ENCODE measurements at places on chromosomes 1 and 21.
A peak's percentile ranks its signal among the peaks of the same experiment; 100 is the strongest.

DNA sequence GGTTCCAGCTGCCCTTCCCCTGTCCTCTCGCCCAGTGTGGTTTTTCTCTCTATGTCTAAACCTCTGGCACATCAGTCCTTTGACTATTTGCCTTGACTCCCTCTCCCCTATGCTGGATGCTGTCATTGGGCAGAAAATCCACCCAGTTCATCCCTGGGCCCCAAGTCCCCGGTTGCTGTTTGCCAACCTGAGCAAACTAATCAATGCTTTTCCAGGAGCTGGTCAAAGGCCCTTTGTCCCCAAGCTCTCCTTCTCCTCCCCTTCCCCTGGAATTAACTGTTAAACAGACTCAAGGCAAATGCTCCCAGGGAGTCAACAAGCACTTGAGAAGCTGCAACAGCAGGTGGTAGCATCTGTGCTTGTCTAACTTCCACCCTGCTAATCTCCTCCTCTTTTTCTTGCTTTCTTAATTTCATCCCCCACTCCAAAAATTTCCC, 102.7 kb downstream of the LMX1A start:
- DNase-seq = no peak

DNA sequence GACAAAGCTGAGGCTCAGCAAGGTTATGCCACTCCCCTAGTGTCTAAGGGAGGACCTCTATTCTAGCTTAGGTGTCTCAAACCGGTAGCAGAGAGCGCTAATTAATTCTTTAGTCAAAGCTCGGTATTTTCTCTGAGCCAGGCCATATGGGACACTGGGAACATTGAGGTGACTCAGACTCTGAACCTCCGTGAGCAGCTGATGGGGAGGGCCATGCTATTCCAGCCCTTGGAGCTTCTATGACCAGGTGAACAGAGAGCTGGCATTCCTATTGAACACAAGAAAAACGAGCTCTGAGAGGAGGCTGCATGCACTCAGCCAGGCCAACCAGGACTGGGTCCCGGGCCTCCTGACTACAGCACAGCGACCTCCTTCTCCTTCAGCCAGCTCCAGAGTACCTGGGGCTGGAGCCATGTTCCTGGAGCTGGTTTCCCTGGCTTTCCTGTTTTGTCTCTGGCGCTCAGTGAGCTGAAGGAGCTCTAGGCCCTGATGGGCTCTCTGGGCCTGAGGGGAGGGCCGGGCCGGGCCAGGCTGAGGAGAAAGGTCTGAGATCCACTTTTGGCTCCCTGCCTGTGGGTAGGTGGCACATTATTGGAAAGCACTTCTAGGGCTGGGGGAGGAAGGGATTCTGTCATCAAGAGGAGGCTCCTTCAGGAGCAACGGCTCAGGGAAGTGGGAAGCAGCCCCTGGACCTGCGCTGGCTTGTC, 37.0 kb downstream of the SLC9A1 start:
- no peak for DNase-seq

- DNase-seq = no peak
Observed at GRCh38 chr1:76260279-76260678, 185.7 kb downstream of the ST6GALNAC3 start.

DNA sequence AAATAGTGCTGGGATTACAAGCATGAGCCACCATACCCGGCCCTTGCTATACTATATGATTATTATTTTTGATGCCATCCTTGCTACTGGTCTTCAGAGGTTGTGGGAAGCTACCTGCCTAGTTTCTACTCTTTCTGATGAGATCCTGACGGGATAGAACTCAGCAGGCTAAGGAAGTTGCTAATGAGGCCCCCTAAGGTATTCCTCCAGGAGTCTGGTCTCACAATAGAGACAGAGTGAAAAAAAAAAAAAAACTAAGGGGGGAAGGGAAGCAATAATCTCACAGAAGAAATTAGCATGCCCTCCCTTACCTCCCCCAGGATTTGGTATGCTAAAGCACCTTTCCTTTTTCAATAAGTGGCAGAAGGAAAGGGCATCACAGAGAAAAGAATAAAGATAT, 17.6 kb downstream of the INTS3 start:
- DNase-seq = no peak

DNA sequence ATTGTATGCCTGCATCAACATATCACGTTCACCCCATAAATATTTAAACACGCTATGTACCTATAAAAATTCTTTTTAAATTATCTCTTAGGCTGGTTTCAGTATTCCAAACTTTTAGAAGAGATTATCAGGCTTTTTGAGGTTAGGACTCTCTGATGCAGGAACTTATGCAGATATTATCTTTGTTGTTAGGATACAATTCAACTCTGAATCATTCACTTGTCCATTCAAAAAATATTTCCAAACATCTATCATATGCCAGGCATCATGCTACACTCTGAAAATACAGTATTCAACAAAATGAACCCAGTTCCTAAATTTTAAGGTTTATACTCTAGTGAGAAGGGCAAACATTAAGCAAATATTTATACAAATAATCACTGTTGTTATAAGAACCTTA, 40.5 kb downstream of the ASH1L start:
- no peak for DNase-seq

- no peak for DNase-seq
Observed at GRCh38 chr1:39892601-39893595, 8.8 kb downstream of the MYCL start.

- DNase-seq = no peak
Observed at GRCh38 chr1:38814984-38815464, 44.5 kb downstream of the RRAGC start.

DNA sequence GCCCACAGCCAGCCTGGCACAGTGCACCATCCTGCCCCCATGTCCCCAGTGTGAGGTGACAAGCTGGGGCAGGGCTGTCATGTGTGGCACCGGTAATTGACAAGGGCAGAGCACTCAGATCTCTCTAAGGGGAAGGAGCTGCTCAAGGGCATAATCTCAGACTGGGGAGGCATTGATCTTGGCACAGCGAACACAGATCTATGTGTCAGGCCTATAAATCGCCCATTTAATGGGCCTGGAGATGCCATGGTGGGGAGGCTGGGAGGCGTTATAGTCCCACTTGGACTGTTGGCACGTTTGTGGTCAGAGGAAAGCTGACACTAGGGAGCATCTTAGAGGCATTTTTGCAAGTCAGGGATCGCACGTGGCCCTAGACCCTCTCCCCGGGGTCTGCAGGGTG, 594.1 kb downstream of the PTPRU start:
- no peak for DNase-seq

DNA sequence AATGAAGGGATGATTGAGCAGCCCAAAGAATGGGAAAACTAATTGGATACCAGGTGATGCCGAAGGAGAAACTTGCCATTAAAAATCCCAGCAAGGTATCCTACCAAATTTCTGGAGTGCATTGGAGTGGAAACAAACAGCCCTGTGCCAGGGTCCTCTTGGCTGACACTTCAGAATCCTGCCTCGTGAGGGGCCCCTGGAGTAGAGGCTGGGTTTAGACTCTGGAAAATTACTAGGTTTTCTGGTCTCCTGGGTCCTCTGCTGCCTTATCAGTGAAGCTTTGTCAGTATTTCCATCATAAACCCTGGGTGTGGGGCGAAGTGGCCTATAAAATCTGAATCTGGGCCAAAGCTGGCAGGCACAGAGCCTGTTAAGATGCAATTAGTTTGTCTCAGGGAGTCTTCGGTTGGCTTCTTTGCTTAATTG, 289.2 kb upstream of the USP24 start:
- DNase-seq = no peak

GRCh38 chr1:160761886-160762285, 22.8 kb downstream of the SLAMF7 start:
- no peak for DNase-seq

DNA sequence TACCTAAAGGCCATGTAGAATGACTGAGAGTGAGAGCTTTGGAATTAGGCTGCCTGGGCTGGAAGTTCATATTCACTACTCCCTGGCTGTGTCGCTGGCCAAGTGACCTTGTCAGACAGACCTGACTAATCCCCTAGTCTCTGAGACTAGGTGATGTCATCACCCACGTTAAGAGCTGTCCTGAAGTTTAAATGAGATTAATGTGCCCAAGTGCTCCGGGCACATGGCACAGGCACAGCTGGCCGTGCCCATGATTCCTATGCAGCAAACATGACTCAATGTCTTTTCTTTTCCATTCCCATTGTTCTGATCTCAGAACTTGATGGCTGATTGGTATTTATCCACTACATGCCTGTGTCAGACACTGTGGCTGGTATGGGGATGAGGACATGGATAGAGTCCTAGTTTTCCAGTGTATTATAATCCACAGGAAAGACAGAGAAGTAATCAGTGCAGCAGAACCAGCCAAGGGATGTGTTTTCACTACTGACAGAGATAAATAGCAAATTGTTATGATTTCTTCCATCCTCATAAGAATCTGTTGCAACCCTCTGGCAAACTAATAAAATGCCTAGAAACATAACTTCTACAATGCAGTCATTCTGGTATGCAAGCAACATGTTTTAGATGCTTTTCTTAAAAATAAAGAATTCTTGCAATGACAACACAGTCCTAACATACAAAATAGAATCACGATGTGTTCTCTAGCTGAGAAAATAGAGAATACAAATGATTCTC, 180.9 kb downstream of the PCP4 start:
- DNase-seq = no peak

- DNase-seq = no peak
Observed at GRCh38 chr1:218207194-218207593, 77.9 kb upstream of the RRP15 start.

DNA sequence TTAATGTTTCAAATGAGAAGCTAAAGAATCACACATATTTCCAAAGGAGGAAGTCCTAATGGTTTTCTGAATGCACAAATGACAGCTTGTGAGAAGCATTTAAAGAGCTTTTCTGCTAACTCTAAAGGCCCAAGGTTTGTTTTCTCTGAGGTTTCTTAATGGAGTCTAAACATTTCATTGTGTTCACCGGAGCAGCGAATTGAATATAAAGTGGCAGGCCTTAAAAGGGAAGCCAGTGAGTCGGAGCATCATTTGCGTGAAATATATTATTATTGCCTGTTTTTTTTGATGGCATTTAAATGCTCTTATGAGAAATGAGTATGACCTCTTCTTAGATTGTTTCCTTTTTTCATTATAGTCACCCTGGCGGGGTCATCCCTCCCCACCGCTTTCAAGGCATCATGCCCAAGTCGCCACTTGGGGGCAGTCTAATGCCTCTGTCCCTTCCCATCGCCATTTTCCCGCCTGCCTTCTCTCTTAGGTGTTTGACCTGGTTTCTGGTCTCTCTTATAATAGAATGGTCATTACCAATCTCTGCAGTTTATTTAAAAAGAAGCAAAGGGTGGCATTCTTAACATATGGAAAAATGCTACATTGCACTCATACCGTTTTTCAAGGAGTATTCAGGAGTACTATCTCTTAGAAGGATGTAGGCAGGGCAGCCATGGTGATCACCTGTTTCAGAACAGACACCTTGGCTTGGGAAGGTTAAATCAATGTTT, 25.3 kb upstream of the OVAAL start:
- DNase-seq = peak; percentile 56

- DNase-seq = no peak
Observed at GRCh38 chr1:19960591-19960990, 18.8 kb downstream of the PLA2G2A start.

DNA sequence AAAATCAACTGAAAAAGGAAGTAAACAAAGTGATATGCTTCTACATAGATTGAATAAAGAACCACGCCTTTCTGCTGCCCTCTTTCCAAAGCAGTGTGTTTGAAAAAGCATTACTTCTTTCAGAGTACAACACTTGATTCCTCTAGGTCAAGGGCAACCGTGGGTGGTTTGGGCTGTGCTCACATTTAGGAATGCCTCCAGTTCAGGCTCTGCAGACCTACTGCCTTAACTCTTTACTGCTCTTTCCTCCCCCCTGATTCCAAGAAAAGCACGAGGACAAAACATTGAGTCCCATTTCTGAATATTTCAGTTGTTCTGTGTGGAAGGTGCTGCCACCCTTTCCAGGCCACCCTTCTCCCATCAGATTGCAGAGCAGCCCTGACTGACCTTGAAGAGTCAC, 45.2 kb downstream of the ADAMTS1 start:
- no peak for DNase-seq

- peak; percentile 78 for DNase-seq
Observed at GRCh38 chr1:15330028-15330427, 79.7 kb upstream of the EFHD2 start.

DNA sequence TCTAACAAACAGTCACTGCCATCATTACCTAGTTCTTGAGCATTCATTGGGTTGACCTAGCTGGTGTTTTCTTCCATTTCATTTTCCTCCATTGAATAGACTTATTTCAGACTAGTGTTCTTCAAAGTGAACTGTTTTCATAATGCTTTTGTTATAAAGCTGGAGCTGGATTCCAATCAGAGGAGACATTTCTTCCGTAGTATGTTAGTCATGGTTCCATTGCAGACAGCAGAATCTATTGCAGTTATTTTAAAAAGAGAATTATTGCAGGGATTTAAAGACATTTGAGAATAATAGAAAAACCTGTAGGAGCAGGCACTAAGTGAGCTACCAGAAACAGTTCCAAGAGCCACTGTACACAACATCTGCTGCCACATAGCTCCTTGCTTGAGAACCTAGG, 50.0 kb downstream of the HHAT start:
- no peak for DNase-seq

DNA sequence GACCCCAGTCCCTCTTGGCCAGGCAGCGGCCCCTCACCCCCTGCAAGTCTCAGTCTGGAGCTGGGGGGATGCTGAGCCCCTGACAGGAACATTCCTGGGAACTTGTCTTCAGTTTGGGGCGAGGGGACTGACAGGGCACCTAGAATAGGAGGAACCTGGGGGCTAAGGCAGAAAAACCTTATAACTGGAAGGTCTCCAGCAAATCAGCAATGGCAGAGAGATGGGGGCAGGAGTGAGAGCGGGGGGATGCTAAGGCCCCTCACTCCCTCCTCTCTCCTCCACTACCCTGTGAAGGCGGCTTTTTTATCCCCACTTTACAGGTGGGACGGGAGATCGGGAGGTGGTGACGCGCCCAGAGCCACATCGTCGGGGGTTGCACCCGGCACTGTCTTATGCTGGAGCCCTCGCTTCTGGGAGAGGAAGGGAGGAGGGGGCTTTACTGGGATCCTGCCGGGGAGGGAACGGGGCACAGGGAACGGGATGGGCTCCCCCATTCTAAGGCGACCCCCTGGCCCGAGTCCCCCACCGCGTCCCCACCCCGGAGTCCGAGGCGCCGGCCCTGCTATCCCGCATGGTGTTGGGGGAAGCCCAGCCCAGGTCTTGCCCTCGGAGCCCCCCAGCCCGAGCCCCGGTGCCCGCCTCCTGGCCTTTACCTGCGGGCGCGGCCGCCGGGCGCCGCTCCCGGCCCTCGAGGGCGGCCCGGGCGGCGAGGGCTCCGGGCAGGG, 456 bp downstream of the COL8A2 start:
- DNase-seq = no peak

DNA sequence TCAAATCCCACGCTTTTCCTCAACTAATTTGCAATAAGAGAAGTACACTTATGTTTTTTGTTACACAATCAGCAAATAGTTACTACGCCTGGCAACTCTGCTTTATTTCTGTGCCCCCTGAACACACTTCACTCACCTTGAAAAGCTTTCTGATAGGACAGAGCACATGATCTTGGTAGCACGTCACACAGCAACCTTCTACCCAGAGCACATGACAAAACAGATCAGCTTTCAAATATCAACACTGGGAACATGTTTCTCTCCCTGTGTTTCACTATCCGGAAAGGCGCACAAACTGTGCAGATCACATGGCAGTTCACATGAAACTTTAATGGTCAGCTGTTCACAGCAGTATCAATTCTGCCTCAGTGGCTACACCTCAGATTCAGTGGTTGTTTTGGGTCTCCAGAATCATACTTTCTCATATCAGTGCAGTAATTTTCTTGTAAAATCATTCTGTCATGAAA, 2.2 kb downstream of the SLC19A2 start:
- no peak for DNase-seq

All from dermis microvascular lymphatic vessel endothelial cell (primary cell).